ENCODE measurements at places on chromosomes 4 and X.

- no peak for DNase-seq
Measured at GRCh38 chr4:78120144-78120880, 63.2 kb downstream of the FRAS1 start.

DNA sequence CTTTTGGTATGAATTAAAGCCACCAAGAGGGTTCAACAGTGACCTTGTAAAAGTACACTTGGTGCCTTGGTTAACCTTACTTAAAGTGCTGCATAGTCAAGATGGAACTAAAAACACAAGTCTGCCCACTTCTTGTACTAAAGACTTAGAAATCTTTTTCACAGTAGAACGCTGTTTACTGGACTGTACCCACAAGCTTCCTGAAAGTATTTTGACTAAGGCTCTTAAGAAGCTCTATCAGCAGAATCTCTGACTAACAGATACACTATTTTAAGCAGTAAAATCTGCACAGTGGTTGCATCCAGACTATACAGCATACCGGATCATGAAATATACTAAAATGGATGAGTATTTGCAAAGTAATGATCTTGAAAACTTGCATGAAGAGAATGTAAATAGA lies 7.2 kb downstream of the RAB28 start:
- DNase-seq = peak; percentile 84

GRCh38 chr4:89708903-89709421 lies 128.0 kb downstream of the SNCA start:
- no peak for DNase-seq

- DNase-seq = peak; percentile 50
Measured at GRCh38 chrX:37825215-37825842, 22.0 kb downstream of the DYNLT3 start.

DNA sequence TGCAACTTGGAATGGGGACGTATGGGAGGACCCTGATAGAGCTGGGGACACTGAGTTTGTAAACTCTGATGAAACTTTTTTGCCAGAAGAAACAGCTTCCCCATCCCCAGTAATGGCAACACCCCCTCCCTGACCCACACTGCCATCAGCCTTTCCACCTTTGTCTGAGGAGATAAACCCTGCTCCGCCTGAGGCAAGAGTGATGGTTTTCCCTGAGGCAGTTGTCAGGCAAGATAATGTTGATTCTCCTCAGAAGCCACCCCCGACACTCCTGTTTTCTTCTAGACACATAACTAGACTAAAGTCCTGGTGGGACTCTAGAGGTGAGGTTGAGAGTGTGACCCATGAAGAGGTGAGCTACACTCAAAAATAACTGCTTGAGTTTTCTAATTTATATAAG lies 71.9 kb upstream of the STK26 start:
- DNase-seq = no peak

GRCh38 chr4:157674699-157675098 lies 454.2 kb downstream of the GRIA2 start:
- DNase-seq = no peak

All from M059J (cell line).